ENCODE measurements at places on chromosomes 1 and 21.

DNA sequence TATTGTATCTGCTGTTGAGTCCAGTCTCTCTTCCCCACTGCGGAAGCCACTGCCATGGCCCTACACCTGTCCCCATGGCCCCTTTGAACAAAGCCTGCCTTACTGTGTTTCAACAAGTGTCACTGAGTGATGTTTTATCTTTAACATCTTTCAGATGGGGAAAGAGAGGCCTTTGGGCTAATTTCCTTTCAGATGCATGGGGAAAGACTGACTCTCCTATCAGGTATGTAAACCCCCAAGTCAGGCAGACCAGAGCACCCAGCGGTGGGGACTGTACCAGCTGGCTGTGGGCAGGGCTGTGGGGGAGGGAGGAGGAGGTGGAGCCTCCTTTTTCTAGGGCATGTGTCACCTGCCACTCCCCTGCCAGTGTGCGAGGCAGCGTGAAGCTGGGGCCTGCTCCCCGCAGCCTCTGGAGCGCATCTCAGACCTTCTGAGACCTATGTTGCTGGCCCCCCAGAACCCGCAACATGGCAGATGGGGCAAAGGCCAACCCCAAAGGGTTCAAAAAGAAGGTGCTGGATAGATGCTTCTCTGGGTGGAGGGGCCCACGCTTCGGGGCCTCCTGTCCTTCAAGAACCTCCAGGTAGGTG is at the start of gene PLA2G2F:
PLA2G2F (plus strand) TSS at position 363 of the 590 bp plus-strand sequence; CDS start at position 468, 105 bp downstream.
- no peak for DNase-seq

GRCh38 chr1:156366378-156367166 is 2.4 kb upstream of the RHBG start:
- DNase-seq: no peak

DNA sequence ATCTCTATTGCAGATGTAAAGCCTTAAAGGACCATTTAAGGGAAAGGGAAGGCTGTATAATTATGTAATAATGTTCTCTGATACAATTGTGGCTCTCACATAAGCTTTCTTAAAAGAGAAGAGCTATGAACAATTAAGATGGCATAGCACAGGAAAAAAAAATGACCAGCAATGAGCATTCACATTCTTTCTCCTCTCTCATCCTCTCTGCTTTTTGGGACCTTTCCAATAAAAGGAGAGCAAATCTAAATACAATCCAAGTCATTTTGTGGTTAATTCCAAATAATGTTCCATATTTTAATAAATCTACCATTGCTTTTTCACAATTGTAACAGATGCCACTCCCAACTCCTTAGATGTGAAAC is 23.5 kb downstream of the SMYD3 start:
- DNase-seq: no peak

DNA sequence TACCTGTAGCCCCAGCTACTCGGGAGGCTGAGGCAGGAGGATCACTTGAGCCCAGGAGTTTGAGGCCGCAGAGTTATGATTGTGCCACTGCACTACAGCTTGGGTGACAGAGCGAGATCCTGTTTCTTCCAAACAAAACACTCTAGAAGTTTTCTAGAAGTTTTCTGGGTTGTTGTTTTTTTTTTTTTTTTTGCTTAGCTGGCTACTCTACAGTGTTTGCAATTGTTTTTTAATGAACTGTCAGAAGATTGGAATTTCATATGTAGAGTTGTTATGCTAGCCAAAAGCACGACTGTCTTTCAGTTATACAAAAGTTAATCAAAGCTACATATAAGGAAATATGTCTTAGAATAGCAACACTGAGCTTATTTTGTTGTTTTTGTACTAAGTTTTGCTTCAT is 30.9 kb upstream of the NEXN start:
- DNase-seq: no peak

DNA sequence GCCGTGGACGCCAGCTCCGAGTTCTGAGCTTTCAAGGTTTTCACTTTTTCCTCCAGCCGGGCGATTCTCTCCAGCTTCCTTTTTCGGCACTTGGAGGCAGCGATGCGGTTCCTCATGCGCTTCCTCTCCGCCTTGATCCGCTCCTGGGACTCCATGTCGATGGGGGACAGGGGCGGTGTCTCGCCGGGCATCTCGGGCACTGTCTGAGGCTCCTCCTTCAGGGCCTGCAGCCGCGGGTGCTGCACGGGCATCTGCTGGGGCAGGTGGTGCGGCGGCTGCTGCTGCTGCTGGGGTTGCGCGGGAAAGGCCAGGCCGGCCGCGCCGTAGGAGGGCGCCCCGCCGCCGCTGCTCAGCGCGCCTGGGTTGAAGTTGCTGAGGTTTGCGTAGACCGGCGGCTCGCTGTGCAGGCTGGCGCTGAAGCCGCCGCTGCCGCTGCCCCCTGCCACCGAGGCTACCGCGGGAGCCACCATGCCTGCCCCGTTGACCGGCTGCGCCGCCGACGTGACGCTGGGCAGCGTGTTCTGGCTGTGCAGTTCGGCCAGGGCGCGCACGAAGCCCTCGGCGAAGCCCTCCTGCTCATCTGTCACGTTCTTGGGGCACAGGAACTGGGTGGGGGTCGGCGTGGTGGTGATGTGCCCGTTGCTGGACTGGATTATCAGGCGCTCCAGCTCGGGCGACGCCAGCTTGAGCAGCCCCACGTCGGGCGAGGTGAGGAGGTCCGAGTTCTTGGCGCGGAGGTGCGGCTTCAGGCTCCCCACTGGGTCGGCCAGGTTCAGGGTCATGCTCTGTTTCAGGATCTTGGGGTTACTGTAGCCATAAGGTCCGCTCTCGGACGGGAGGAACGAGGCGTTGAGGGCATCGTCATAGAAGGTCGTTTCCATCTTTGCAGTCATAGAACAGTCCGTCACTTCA is 1.4 kb downstream of the JUN start:
- DNase-seq: peak; percentile 10

DNA sequence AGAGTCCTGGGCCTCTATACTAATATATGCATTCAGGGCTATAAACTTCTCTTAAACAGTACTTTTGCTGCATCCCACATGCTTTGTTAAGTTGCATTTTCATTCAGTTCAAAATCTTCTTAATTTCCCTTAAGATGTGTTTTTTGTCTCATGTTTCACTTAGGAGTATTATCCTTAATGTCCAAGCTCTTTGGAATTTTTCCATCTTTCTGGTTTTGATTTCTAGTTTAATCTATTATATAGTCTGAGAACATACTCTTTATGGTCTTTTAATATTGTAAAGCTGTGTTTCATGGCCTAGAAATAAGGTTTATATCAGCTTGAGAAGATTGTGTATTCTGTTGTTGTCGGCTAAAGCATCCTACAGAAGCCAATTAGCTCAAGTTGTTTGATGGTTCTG is 1041.8 kb downstream of the PLA2G4A start:
- no peak for DNase-seq
